HS-5 (cell line): ENCODE measurements at places on chromosomes 1 and 21.

- peak; percentile 98 for DNase-seq
Measured at GRCh38 chr1:58883037-58883887, 99.4 kb upstream of the JUN start.

DNA sequence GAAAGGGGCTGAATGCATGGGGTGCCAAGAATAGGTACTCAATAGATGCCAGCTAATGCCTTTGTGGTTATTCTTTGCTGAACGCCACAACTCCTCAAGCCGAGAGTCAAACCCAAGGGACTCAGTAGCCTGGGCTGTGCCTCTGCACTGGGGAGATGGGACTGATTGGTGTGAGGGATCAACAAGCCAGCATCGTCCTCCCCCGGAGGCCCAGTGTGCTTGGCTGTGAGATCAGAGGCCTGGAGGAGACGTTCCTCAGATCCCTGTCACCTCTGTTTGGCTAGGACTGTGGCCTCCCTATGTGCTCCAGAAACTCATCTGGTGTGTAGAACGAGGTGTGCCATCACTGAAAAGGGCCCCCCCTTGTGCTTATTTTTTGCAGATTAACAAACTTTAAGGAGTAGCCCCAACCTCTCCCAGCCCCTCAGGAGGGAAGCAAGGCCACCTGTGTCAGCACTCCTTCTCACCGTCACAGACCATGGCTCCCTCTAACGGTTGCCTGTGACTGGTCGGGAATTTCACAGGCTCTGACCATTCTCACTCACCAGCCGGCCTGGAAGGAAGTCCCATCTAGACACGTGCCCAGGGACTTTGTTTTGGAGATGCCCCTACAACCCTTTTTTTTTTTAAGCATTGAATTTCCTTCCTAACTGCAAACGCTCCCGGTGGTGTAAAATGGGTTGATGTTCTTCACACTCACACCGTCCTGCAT lies 194.0 kb upstream of the VAMP3 start:
- DNase-seq = no peak

DNA sequence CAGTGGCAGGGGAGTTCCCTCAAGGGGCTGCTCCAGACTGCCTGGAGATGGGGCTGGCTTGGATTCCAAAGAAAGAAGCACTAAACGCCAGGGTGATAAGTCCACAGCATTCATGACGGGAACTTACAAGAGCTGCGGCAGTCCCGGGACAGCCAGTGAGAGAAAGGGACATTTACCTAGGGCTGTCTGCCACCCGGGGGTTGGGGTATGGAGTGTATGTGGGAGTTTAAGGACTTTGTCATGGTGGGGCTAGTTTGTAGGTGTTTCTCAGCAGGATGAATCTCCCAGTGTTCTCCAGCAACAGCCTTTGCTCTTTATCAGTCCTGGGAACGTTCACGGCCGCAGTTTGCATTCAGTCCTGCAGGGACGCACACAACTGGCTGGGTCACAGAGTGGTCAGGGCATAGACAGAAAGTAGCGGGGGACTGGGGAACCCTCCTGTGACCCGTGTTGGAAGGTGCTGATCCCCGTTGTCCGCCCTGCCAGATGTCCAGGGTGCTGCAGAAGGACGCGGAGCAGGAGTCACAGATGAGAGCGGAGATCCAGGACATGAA lies 41.4 kb upstream of the HMGN1 start:
- DNase-seq = no peak

DNA sequence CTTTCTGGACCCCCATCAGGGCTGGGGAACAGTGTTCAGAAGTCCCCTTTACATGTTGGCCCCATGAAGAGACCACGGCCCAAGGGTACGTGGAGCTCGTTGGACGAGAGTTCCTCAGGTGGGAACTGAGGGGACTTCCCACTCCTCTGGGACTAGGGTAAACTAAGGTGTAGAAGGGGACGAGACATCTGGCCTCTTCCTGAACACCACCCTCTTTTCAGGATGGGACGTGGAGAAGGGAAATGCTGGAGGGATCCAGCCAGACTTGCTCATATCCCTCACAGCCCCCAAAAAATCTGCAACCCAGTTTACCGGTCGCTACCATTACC lies 2.0 kb downstream of the NAXE start:
- DNase-seq = no peak

GRCh38 chr21:41361053-41361785 lies 608 bp upstream of the MX2 start:
- no peak for DNase-seq

- no peak for DNase-seq
Measured at GRCh38 chr1:181108304-181108867, 19.9 kb downstream of the IER5 start.

DNA sequence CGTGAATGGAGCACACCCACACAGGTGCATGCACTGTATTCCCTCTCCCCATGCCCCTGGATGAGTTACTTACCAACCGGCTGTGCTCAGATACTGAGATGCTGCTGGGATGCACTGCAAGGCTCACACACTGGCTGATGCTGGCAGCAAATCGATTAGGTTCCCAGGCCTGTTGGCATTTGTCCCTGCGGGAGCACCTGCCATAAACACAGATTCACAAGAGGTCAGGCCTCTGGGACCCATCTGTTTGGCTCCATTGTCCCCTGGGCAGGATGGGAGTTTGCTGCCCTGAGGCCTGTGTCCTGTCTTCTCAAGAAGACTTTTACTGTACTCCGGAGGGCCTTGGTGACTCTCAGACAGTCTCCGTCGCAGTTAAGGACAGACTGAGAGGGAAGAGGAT lies 145.4 kb downstream of the PLXNA2 start:
- DNase-seq = no peak

GRCh38 chr1:22410928-22411495 lies 40.6 kb upstream of the ZBTB40 start:
- no peak for DNase-seq

DNA sequence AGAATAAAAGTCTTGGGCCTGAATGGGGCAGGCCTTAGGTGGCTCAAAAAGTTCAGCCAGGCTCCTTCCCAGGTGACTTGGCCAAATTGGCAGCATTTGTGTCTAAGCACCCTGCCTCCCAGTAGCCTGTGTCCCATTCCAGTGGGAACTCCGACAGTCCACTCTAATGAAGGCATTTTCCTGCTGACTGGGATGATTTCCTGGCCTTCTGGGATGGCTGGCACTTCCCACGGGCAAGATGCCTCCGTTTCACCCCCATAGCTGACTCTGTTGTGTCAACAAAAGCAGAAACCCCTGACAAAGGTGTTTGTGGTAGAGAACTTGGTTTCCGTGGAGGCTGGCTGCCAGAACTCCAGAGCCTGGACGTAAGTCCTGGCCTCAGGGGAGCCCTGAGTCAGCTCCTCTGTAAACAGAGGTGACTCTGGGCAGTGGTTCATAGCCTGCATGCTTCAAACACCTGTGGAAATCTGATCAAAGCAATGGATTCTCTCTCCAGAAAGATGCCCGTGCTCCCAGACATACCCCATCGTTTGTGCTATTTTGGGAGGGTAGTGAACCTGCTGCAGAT lies 36.6 kb downstream of the WNT3A start:
- no peak for DNase-seq

DNA sequence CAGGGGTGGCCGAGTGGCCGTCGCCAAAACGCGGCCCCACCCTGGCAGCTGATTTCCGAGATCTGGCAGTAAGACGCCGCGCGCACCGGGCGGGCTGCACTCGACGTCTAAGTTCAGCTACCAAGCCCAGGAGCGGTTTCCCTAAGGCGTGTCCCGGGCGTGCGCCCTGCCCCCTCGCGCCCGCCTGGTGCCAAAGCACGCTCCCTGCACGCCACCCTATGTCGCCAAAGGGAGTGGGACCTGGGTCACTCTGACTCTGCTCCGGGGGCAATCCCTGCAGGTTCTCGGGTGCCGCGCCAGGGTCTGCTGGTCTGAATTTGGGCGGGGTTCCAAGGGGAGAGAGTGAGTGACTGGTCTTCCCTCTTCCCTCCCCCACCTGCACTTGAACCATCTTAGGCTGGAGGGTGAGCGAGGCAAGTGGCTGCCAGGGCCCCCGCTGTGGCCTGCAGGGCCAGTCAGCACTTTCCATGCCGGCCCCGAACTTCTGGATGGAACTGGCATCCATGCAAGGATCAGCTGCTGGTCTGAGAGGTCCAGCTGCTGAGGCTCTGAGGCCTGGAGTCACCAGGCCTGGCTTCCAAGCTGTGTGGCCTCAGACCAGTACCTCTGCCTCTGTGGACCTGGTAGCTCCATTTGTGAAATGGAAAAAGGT lies at the start of gene LRRC38:
Gene LRRC38 (minus strand): TSS at position 109 of the 652 bp plus-strand sequence. CDS start 410 bp downstream, outside the sequence.
- no peak for DNase-seq

- no peak for DNase-seq
Measured at GRCh38 chr1:246787781-246788513, 63.7 kb downstream of the SCCPDH start.

DNA sequence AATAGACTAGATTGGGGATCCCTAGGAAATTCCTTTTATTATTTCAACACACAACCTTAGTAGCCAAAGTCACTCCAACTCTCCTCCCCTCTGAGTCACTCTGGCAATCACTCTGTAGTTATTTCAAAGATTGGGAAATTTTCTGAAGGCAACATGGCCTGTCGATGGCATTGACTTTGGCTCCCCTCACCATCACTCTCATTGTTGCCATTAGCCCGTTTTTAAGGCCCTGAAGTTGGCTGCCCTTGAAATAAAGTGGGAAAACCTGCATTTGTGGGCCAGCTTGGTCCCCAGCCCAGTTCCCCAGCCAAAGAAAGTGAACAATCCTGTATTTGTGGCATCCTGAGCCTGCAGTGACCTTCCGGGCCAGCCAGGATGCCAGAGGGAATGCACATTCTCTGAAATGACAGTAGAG lies 52.5 kb downstream of the CDC7 start:
- no peak for DNase-seq

DNA sequence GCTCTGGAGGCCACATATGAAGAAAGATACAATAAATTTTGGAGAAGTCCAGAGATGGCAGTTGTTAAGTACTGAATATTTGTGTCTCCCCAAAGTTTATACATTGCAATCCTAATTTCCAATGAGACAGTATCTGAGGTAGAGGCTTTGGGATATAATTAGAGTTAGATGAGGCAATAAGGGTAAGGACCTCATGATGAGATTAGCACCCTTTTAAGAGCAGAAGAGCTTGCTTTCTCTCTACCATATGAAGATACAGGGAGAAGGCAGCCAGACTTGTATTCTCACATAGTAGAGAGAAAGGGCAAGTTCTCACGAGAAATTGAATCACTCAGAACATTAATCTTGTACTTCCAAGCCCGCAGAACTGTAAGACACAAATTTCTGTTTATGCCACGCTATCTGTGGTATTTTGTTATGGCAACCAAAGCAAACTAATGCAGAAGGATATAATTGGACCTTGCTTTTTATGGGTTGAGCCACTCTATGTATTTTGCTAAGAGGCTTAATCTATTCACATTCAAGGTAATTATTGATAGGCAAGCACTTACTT lies 430.1 kb downstream of the KCNT2 start:
- no peak for DNase-seq

DNA sequence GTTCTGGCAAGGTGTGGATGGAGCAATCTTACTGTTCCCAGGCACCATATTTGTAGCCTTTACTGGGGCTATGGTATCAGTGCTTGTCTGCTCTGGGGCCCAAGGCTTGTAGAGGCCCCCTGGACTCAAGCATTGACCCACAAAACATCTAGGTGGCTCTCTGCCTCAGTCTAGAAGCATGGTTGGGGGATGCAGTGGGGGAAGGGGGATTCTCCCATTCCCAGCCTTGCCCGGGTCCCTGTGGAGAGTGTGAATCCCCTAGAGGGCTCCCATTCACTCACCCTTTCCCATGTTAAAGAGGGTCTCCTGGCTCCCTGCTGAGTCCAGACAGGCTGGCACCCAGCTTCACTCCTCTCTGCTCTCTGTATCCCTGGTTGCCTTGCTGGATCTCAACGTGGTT lies 28.2 kb upstream of the DIRAS3 start:
- no peak for DNase-seq

GRCh38 chr21:42475526-42476387 lies 20.3 kb downstream of the RSPH1 start:
- DNase-seq = no peak

- DNase-seq = no peak
Measured at GRCh38 chr1:8351693-8352470, 34.0 kb downstream of the SLC45A1 start.

- DNase-seq = peak; percentile 92
Measured at GRCh38 chr1:84944767-84945486, 51.9 kb upstream of the LPAR3 start.

DNA sequence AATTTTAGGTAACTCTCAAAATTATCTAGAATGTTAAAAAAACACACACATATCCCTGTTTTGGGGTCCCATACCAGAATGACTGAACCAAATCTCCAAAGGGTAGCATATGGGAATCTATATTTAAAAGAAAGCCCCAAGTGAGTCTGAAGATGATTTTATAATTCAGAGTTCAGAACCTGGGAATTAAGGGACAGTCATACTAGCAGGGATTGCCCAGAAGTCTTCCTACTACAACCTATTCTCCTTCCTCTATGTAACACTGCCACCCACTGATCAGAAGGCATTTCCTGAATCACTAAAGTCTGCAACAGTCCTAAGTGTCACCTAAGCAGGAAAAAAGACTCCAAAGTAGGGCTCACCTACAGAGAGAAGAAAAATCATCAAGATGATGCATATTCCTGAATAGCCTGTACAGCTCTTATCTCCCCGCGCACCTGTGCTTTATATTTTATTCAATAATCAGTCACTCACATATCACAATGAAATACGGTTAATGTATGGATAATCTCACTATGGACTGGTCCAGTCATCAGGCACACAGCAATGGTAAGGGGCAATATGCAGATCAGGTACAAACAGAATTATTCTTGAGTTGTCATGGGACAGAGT lies 4.9 kb downstream of the RGS1 start:
- DNase-seq = peak; percentile 25

GRCh38 chr1:30313584-30313983 lies 409.8 kb downstream of the MATN1 start:
- no peak for DNase-seq

DNA sequence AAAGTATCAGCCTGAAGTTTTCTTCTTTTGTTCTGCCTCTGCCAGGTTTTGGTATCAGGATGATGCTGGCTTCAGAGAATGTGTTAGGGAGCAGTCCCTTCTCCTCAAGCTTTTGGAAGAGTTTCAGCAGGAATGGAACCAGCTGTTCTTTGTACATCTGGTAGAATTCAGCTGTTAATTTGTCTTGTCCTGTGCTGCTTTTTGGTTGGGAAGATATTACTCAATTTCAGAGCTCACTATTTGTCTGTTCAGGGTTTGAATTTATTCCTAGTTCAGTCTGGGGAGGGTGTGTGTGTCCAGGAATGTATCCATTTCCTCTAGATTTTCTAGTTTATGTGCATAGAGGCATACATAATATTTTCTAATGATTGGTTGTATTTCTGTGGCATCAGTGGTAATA lies 12.8 kb downstream of the ZNF678 start:
- no peak for DNase-seq
